Endothelial cell (in vitro differentiated cells): ENCODE measurements at places on chromosomes 16 and 17.
A peak's percentile ranks its signal among the peaks of the same experiment; 100 is the strongest.

DNA sequence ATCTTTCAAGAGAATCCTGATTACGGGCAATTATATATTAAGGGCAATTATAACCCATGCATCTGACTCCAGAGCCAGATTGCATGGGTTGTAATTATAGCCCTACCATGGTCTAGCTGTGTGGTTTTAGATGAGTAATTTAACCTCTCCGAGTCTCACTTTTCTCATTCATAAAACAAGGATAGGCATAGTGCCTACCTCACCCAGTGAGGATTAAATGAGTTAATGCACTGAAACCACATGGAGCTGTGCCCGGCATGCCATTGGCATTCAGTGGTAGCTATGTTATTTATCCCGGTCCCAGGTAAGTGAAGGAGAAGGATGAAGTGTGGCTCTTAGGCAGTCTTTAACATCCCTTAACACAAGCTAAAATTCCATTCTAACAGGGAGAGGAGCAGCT lies 6.3 kb downstream of the SNX20 start:
- no peak for DNase-seq

- DNase-seq, result no peak
Observed at GRCh38 chr16:84314814-84315213, 20.1 kb downstream of the WFDC1 start.

- DNase-seq, result no peak
Observed at GRCh38 chr17:266701-267667, 85.5 kb upstream of the DOC2B start.

DNA sequence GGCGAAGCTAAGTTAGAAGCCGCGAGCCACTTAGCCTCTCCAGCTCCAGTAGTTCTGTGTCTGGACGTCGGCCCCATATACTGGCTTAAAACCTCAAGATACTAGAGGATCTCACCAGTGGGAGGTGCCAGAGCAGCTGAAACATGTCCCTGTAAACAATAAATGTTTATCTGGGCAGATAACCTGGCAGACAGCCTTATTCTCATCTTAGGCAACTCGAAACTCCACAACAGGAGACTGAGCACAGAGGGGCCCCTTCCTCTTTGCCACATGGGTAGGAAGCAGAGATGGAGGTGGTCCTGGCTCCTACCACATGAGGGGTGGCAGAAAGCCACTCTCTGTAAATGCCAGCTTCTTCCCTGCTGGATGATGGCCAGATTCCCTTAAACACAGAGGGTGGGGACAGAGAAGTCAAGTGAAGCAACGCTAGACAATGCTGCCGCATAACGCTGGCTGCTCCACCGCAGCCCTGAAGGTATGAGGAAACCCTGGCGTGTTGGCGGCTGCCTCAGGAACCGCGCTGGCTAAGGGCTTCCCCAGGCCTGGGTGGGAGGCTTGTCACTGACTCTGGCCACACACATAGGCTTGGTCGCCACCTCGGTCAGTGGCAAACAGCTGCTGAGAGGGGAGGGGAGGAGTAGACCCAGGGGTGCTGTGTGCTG lies 67.9 kb downstream of the HIC1 start:
- no peak for DNase-seq

DNA sequence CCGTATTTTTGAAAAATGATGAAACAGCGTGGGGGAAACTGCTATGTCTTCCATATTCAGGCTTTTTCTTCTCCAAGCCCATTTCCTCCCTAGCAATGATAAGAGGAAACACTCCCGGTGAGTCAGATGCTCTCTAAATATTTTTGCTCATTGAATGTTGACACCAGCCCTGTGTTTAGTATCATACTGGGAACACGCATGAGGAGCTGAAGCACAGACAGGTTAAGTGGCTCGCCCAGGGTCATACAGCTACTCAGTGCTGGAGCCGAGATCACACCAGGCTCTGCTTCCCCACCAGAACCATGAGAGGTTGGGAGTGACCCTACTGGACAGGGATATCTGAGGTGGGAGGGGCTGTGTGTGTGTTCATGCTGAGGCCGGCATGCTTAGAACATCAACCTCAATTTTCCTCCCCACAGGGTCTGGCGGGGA lies 37.8 kb upstream of the ADGRG1 start:
- DNase-seq, result no peak

GRCh38 chr16:64969221-64969620 lies 152.6 kb downstream of the CDH11 start:
- no peak for DNase-seq

DNA sequence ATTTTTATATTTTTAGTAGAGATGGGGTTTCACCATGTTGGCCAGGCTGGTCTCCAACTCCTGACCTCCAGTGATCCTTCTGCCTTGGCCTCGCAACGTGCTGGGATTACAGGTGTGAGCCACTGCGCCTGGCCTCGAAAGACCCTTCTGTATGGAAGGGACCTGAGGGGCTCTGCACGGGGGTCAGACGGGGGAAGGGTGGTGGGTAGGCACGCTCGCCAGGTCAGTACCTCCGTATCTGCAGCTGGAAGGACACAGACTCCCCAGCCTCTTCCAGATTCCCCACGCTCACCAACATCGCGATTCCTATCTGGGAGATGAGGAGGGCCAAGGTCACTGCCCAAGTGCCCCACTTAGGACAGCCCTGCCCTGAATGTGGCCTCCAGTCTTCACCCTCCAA lies 12.7 kb downstream of the ITGA2B start:
- DNase-seq, result no peak

- no peak for DNase-seq
Observed at GRCh38 chr16:86547286-86547685, 7.7 kb downstream of the MTHFSD start.

- DNase-seq, result no peak
Observed at GRCh38 chr16:88448461-88449266, 4.4 kb upstream of the ZFPM1 start.

- DNase-seq, result no peak
Observed at GRCh38 chr17:16818821-16819683, 129.0 kb downstream of the CCDC144A start.

DNA sequence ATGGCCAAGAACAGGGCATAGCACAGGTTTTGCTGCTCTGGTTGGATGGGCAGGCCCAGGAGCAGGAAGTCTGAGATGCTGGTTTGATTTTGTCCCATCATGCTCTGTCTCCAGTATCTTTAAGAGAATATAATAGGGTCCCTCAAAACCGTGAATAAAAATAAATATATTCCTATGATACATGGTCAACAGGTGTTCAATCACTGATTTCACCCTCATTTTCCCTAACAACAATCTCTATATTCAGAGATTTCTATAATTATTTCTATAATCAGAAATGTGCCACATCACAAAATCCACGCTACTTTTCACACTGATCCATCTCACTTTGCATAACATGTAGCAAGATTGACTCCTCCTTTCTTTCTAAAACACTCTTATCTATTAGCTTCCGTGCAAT lies at the start of gene OR1E2:
Gene OR1E2, minus strand, starts transcription at position 101 of the 400 bp plus-strand sequence. Its CDS starts 0 bp downstream, at position 101.
- no peak for DNase-seq

DNA sequence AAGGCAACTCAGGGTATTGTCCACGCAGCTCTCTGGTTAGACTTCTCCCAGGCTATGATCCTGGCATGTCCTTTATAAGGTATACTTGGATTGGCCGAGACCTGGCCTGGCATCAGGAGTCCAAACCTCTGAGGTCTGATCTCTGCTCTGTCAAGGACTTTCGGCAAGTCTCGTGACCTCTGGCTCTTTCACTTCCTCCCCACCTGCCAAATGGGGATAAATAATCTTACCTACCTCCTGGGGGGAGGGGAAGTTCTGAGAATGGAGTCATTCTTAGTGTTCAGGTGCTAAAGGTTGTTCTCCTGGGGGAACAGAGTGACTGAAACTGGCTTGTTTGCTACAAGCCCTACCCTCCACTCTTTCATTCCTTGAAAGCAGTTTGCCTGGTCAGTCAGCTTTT lies 7.6 kb downstream of the ATXN1L start:
- DNase-seq, result no peak

DNA sequence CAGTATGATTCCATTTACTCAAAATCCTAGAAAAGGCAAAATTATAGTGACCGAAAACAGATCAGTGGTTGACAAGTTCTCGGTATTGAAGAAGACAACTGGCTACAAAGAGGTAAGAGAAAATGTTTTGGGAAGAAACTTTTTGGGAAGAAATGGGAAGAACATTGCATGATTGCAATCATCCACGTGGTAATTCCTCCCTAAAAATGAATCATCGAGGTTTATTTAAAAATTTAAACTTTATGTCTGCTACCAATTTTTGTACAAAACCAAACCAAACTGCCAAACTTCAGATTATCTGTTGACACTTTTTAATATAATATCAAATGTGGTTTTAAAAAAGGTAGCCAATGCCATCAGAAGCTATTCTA lies 8.1 kb downstream of the SMURF2 start:
- no peak for DNase-seq

DNA sequence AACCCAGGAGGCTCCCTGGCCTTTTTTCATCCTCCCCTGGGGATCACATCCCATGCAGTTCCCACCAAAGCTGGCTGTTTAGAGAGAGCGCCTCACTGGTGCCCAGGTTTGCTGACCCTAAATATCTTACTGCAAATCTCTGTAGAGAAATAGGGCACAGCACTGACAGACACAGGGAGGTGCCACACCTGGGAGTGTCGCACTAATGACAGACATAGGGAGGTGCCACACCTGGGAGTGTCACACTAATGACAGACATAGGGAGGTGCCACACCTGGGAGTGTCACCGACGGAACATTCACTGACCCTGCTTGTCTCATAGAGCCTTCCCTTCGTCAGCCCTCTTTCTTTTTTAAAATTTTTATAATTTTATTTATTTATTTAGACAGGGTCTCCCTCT lies 25.6 kb downstream of the UNK start:
- no peak for DNase-seq

DNA sequence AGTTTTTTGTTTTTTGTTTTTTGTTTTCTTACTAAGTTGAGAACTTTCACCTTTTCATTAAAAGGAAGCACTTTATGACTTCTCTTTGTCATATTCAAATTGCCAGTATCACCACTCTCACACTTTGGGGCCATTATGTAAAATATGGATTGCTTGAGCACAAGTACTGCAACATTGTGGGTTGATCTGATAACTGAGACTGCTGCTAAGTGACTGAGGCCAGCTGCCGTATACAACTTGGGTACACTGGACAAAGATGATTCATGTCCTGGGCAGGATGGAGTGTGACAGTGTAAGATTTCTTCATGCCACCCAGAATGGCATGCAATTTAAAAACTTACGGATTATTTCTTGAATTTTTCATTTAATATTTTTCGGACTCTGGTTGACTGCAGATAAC lies 7.8 kb downstream of the TTC19 start:
- DNase-seq, result no peak

- DNase-seq, result no peak
Observed at GRCh38 chr17:6104956-6105648, 34.9 kb downstream of the WSCD1 start.

- DNase-seq, result peak; percentile 70
Observed at GRCh38 chr17:68613739-68614298, 12.7 kb upstream of the FAM20A start.

- no peak for DNase-seq
Observed at GRCh38 chr17:81952792-81953228, 5.8 kb upstream of the MYADML2 start.

DNA sequence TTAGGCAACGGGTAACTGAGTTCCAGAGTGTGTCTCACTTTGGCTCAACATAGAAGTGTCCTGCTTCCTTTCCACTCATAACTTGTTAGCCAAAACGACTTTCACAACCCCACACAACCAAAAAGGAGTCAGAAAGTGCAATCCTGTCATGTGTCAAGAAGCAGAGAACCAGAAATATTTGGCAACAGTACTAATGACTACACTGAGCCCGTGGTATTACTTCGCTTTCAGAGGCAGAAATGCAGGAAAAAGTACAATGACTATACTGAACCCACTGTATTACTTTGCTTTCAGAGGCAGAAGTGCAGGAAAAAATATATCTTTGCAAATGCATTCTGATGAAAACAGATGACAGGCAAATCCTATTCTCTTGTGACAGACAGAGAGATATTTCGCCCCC lies 484.6 kb downstream of the KIF2B start:
- no peak for DNase-seq

GRCh38 chr17:652314-652713 lies 62.3 kb downstream of the VPS53 start:
- DNase-seq, result no peak

DNA sequence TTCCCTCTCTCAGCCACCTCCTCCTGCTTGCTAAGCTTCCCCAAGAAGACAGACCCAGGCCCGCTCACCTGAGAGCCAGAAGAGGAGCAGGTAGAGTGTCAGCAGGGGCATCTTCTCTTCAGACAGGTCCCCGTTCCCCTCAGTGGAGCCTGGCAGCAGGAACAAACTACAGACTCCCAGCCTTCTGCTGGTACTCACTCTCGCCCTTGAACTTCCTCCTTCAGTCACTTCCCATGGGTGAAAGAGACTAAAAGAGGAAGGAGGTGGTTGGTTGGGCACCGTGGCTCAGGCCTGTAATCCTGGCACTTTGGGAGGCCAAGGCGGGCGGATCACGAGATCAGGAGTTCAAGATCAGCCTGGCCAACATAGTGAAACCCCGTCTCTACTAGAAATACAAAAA lies at the start of gene CD300LF:
Gene CD300LF, minus strand, starts transcription at position 168 of the 400 bp plus-strand sequence. Its CDS starts 57 bp downstream, at position 111.
- no peak for DNase-seq

DNA sequence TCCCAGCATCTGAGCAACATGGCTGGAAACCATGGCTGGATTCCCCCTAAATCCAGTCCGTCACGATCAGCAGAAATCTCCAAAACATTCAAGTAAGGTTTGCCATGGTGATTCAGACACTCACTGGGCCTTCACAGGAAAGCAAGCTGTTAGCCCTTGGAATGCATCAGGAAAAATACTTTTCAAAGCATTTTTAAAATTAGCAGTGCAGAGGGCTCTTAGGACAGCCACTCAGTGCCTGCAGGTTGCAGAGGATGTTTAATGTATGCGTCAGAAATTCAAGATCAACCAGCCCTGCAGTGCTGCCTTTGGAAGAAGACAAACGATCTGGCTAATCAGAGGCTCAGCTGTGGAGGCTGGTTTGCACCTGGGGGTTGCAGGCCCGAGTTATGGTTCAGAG lies 50.3 kb downstream of the FOXL1 start:
- DNase-seq, result no peak

DNA sequence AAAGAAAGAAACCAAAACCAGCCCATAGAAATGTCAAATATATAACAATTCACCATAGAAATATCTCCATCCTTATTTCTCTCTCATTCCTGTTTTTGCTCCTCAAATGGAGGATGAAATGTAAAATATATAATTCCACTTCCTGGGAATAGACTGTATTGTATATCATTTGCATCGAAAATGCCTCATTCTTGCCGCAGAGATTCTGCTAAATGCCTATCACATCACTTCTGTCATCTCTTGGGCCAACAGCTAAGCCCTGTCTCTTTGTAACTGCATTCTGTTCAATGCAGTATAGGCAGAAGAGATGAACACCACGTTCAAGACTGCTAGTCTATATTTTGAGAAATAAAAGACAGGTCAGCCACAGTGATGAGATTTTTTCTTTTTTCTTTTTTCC lies 956.3 kb upstream of the SOX9 start:
- DNase-seq, result no peak
